ENCODE measurements at places on chromosomes 2 and 18. TPM values are rescaled to one million over a fixed set of nuclear protein-coding genes. Genes with fewer than 3 reads are reported as not detected.

Gene ITM2C
- 28.8 TPM for total RNA-seq

Gene ANKRD29
- total RNA-seq: 9.8 TPM

Gene G6PC2
- not detected for total RNA-seq

Gene RTP5
- not detected for total RNA-seq

Gene GREB1L
- 7.2 TPM for total RNA-seq

Gene PRSS56
- 0.15 TPM for total RNA-seq

Gene ZFAND2B
- total RNA-seq: 20.3 TPM

Gene LOXHD1
- total RNA-seq: 0.74 TPM

Gene SCN3A
- 0.84 TPM for total RNA-seq

Data from left ventricle myocardium superior (tissue), 1 donor.